ENCODE measurements at places on chromosomes 3 and 15.

GRCh38 chr3:127019449-127019848 is 36.5 kb downstream of the PLXNA1 start:
- DNase-seq = no peak

DNA sequence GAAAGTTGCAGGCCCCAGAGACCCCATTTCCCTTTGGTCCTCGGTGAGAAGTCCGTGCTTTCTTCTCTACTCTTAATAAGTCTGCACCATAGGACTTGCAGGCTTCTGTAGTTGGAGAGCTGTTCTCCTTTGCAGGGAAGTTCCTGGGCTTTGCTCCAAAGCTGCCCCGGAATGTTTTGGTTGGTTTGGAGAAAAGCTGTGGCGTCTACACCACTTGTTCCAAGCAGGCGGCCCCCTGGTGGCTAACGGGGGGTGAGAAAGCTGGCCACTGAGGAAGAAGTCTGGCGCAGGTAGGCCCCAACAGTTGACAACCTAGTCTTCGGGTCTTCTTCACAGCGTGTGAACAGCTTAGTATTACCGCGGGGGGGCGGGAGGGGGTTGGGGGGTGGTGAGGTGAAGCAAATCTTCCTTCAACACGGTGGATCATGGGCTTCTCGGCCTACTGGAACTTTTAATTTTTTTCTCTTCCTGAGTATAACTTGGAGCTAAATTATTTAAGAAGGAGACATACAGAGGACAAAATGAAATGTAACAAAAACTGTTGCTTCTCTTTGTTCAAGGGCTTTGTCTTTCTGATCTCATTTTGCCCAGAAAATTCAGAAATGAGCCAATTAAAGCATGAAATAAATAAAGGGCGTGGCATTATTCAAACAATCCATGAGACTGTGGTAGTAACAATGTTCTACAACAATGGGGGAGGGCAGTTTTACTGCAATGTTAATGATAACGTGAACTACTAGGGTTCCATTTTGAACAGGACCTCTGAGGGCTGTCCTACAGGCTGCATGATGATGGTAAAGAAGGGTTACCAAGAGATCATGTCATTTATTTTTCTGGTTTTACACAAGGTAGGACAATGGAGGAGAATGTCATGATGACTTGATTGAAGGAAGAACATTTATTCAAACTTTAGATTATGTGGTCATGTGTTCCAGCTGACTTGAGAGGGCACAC is 2.2 kb upstream of the THRB start:
- no peak for DNase-seq

- DNase-seq = no peak
Measured at GRCh38 chr3:171274222-171274621, 186.0 kb downstream of the TNIK start.

DNA sequence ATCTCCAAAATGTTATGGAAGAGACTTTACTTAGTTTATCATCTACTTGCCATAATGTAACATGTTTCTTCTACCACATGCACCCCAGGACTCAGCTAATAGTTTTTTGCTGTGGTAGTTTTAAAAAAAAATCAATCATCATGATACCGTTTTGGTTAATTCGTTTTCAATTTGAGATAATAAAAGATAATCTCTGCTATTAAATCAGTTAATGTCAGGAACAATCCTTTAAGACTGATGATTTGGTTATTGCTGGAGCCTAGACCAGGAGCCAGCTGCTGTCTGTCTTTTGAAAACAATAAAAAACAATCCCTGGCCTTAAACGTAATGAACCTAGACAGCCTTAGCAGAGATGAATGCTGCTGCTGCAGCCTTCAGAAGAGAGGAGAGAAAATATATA is 403.7 kb downstream of the OXSM start:
- no peak for DNase-seq

DNA sequence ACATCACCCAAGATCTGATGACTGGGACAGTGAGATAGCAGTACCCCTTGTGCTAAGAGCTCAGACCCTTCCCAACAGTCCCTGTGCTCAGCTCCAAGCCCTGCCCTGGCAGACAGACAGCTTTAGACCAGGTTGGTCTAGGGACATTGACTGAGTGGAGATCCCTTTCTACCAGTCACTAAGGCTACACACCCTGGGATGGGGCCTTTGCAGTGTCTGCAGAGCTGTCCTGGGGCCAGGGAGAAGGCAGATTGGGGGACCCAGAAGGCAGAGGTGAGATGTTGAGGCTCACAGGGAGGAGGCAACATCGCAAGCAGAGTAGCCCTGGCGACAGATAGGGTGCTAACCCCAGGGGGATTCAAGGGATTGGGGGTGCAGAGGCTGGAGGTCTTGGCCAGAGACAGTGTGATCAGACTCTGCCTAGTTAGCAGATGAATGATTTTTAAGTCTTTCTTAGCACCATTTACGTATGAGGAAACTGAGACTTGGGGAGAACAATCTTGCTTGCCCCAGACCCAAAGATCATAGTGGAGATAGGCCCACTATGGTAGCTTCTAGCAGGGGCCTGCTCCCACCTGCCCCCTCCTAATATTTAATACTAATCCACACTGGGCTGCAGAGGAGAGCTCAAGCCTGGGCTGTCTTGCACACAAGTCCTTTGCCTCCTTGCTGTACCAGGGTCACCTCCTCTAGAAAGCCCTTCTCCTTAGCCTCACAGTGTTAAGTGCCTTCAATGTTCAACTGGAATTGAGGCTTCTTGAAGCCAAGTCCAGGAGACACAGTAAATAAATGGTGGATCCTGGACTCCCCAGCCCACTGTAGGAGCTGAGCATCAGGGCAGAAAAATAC is 32.6 kb downstream of the HMCES start:
- DNase-seq = no peak

DNA sequence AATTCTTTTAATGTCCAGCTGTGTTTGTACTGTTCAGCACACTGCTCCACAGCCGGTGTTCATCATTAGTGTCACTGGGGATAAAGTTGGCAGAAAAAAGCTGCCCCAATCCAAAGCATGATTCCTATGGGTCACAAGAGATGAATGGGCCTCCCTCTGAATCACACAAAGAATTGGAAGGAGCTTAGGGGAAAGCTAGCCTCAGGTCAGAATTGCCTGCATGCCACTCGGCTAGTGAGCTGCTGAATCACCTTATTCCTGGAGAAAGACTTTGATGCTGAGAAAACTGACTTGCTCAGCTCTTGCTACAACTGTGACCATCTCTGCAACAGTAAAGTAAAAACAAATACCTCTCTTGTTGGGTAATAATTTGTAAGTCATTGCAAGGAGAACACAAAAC is 3.5 kb downstream of the CCK start:
- DNase-seq = no peak

GRCh38 chr15:71506946-71507345 is 303.4 kb upstream of the NR2E3 start:
- no peak for DNase-seq

GRCh38 chr3:71657831-71658530 is 67.2 kb downstream of the EIF4E3 start:
- DNase-seq = no peak

GRCh38 chr3:71489315-71489761 is 94.2 kb downstream of the FOXP1 start:
- peak; percentile 69 for DNase-seq

GRCh38 chr3:45440562-45440961 is 52.2 kb downstream of the LARS2 start:
- DNase-seq = no peak

GRCh38 chr3:31876331-31876730 is 104.7 kb downstream of the OSBPL10 start:
- DNase-seq = no peak

GRCh38 chr3:135161425-135161824 is 366.4 kb downstream of the EPHB1 start:
- no peak for DNase-seq

DNA sequence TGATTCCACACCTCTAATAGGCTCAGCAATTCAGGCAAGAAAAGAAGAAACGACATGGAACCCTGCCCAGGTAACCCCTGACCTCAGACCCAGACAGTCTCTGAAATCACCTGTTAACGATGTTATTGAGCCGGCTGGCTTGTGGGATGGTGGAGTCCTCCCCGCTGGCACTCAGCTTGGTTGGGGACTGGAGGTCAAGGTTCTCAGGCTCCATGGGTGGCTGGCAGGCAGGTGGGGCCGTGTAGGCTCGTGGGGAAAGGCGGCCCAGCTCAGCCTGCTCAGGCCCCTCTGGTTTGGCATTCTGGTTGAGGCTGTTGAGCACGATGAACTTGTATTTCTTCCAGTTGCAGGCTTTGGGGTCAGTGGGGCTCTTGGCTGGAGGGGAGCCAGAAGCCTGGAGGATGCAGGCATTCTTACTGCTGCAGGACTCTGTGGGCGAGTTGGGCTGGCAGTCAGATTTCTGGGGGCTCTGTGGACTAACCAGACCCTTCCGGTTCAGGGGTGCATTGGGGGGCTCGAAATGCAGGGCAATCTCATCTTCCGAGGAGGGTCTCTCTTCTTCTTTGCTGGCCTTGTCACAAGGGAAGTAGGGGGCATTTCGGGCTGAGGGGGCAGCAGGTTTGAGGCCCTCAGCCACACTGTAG is 16.2 kb downstream of the BCL6 start:
- DNase-seq = no peak

GRCh38 chr15:79282371-79283251 is at the start of gene ANKRD34C:
TSS of gene ANKRD34C (plus strand) at chr15:79282722. CDS start at chr15:79293285, 10,563 bp downstream.
- DNase-seq = no peak

- no peak for DNase-seq
Measured at GRCh38 chr3:155317211-155317610, 23.7 kb upstream of the STRIT1 start.

- no peak for DNase-seq
Measured at GRCh38 chr15:42453826-42454225, 37.1 kb downstream of the ZNF106 start.

- no peak for DNase-seq
Measured at GRCh38 chr3:138687236-138687635, 78.7 kb downstream of the FAIM start.

DNA sequence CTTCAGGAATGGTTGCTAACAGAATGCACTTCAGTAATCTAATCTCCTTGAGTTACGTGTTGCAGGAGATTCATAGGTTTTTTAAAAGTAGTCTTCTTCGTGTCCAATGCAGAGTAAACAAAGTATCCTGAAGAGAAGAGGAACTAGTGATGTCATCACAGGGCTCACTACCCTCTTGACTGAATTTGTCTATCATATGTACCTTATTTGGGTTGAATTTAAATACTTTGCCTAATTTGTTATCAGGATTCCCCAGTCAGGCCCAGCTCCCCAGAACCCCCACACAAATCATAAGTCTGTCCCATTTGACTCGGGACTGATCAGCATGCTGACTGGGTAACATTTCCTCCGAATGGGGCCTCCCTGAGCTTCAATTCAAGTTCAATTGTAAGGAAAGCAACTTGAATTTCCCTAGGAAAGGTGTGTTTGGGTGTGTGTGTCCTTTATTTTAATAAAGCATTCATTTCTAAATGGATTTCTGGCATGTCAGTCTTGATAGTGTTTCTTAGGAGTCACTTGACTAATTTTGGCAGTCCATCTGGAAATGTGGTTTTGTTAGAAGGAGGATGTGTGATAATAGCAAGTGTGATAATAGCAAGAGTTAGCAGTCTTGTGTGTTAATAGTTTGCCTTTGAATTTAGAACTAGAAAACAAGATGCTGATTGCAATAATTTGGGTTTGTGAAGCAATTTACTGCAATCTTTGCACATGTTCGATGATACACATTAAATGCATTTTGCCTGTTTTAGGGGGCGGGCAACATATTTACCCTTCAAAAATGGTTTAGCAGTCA is 21.9 kb downstream of the OXNAD1 start:
- no peak for DNase-seq

DNA sequence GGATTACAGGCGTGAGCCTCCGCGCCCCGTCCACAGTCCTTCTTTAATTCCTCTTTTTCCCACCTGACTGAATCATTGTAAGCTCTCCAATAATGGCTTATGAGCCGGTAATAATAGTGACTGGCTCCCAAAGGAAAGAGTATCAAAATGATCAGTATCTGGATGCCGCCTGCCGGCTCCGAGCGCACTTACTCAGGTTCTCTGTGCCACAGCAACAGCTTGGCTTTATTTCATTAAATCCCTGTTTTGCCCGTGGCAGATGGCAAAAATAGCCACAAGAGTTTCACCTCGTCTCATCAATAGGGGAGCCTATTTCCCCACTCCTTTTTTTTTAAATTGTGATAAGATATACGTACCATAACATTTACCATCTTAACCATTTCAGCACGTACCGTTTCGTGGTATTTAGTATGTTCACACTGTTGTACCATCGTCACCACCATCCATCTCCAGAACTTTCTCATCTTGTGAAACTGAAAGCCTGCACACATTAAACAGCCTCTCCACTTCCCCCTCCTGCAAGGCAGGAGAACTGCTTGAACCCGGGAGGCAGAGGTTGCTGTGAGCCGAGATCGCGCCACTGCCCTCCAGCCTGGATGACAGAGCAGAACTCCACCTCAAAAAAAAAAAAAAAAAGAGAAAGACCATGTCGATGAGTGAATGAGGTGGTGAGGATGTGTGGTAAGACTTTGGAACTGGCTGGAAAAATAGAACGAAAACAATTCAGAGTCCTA is 80.7 kb upstream of the DLG1 start:
- no peak for DNase-seq

- DNase-seq = no peak
Measured at GRCh38 chr15:98978153-98978552, 29.4 kb downstream of the PGPEP1L start.

GRCh38 chr3:12154151-12154550 is 4.6 kb downstream of the TIMP4 start:
- DNase-seq = no peak

DNA sequence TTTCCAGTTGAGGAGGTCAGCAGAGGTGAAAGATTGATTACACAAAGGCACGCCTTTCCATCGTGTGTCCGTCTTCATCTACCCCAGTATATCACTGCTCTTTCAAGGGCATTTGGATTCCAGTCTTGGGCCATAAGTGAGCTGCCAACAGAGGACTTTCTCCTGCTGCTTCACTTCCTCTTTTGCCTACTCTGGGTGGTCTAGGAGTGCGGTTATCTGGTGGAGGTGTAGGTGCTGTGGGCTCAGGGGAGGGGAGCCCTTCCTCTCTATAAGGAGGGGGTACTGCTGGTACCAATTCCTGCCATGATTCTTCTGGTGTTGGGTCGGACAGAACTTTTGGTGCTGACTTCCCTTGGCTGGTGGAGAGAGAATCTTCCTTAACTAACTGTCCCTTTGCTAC is 83.1 kb upstream of the VEPH1 start:
- DNase-seq = no peak

DNA sequence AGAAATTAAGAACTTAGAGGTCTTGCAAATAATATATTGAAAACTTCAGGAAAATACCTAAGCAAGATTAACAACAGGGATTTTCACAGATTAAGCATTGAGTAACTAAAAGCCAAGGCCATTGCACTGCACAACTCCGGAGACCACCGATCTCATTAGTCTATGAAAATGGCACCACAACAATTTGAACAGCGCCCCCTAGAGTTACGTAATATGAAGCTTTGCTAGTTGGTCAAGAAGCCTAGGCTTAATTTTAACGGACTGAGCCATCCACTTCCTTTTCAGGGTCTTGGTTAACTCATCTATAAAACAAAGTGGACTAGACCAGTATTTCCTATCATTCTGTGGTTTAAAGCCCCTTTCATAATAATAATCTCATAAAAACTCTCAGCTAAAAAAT is 24.8 kb downstream of the TMEM212 start:
- no peak for DNase-seq

- DNase-seq = peak; percentile 70
Measured at GRCh38 chr3:149970716-149971402, at the start of gene PFN2. TSS of gene PFN2 (minus strand) at chr3:149970895. CDS start at chr3:149970856, 39 bp downstream.

- no peak for DNase-seq
Measured at GRCh38 chr3:141261472-141262307, 30.1 kb downstream of the PXYLP1 start.
